ENCODE measurements at places on chromosomes 7 and 10. TPM values are rescaled to one million over a fixed set of nuclear protein-coding genes. Genes with fewer than 3 reads are reported as not detected.

Gene ASB10
- total RNA-seq: not detected

- H3K27me3 ChIP-seq: no peaks in the 10 kb centered on the region
- no peak overlapping the region for H3K27ac ChIP-seq
- H3K4me3 ChIP-seq: no peak overlapping the region
- 0 out of 2 replicates have a peak, but pooled peaks cover 1% of the 10 kb centered on the region for H3K4me1 ChIP-seq
- no peaks in the 10 kb centered on the region for H3K36me3 ChIP-seq
Observed at GRCh38 chr7:108266491-108266890, 136.3 kb upstream of the LAMB4 start.

- H3K36me3 ChIP-seq: no peaks in the 10 kb centered on the region
- peak; percentile 43 for DNase-seq
- H3K4me1 ChIP-seq: peaks cover 2% of the 10 kb centered on the region
- peaks cover 2% of the 10 kb centered on the region for H3K27me3 ChIP-seq
Observed at GRCh38 chr7:28862595-28863272, 95.4 kb downstream of the TRIL start.

- H3K4me1 ChIP-seq: no peaks in the 10 kb centered on the region
- no peak overlapping the region for H3K27ac ChIP-seq
- H3K27me3 ChIP-seq: no peaks in the 10 kb centered on the region
- H3K4me3 ChIP-seq: no peak overlapping the region
- no peaks in the 10 kb centered on the region for H3K36me3 ChIP-seq
- DNase-seq: no peak
Observed at GRCh38 chr10:21195252-21195651, 298.1 kb upstream of the NEBL start.

DNA sequence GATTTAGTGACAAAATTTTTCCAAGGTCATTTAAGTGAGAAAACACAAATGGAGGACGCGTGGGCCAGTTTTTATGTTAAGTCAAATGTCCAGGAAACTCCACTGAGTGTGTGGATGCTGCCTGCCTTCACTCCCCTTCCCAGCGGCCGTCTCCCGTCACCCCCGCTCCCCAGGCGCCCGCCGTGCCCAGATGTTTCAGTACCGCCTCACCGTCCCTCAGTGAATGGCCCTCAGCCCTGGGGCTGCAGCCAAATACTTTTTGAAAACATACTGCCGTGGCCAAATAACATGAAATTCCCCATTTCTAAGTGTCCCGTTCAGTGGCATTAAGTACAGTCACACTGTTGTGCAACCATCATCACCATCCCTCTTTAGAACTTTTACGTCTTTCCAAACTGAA lies 131.9 kb downstream of the INSYN2A start:
- H3K36me3 ChIP-seq: peaks cover 50% of the 10 kb centered on the region
- DNase-seq: no peak
- no peak overlapping the region for H3K4me3 ChIP-seq
- H3K27ac ChIP-seq: no peak overlapping the region

All from IMR-90 (cell line).